ENCODE measurements at places on chromosomes 1 and 21.
A peak's percentile ranks its signal among the peaks of the same experiment; 100 is the strongest.

- no peak for DNase-seq
These were observed 26.4 kb upstream of the SELENON start for GRCh38 chr1:25773441-25774125.

DNA sequence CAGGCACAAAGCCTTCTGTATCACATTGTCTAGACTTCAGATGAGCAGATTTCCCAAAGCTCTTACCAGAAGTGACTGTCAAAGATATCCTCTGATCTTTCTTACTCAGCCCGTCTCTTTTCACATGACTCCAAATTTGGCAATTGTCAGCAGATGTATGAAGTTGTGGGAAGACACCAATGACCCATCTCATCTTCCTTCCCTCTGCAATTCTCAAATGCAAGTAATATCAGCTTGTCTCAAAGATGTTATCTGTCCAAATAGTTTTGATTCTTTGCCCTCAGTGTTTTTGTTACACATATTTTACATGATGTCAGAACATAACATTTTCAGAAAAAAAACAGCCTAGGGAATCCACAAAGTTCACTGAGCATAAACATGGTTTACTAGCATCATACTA is 45.1 kb upstream of the RGS2 start:
- DNase-seq: no peak

GRCh38 chr1:219507437-219507836 is 105.5 kb downstream of the ZC3H11B start:
- peak; percentile 73 for DNase-seq

- DNase-seq: peak; percentile 66
These were observed 17.0 kb upstream of the GPR37L1 start for GRCh38 chr1:202105571-202106339.
